ENCODE measurements at places on chromosomes 16 and 17.

- no peak for DNase-seq
These were observed 104.4 kb upstream of the CACNG5 start for GRCh38 chr17:66730461-66730923.

GRCh38 chr16:22979038-22979437 lies 165.1 kb downstream of the HS3ST2 start:
- DNase-seq: no peak

- DNase-seq: no peak
These were observed 225.3 kb downstream of the KATNIP start for GRCh38 chr16:27775254-27775653.

DNA sequence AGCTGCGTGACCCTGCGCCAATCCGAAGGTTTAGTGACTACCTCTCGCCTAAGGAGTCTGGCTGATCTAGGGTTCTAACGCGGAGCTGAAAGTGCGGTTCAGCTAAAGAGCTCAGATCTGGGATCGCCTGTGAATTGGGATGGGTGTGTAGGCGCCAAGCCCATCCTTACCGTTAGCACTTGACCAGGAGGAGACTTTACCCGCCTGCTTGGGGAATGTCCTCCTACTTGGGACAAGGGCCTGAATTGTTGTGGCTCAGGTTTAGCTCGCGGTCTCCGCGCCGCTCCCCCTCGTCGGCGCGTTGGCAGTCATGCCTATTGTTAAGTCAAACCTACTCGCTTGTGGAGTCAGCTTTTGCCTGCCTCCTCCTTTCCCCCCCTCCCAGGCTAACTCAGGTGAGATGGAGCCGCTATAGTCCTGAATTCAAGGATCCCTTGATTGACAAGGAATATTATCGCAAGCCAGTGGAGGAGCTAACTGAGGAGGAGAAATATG lies 480 bp downstream of the MRPS7 start:
- no peak for DNase-seq

- DNase-seq: no peak
These were observed 4.7 kb upstream of the CMTR2 start for GRCh38 chr16:71293919-71294318.

GRCh38 chr17:72182371-72182873 lies 61.6 kb downstream of the SOX9 start:
- no peak for DNase-seq

DNA sequence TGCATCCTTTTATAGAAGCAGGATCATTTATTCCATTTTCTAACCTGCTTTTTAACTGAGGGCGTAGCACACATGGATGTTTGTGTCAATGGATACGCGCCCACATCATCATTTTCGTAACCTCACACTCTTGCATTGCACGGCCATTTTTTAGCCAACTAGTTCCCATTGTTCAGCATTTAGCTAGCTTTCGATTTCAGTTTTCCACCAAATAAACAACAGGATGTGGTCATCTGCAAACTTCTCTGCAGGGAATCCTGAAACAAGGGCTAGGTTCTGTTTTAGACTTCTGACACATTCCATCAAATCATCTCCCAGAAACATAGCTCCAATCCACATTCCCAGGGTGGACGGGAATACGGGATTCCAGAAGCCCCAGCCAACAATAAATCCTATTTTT lies 6.4 kb downstream of the CYB561 start:
- no peak for DNase-seq

- no peak for DNase-seq
These were observed 18.5 kb upstream of the PHF12 start for GRCh38 chr17:28969706-28970393.

DNA sequence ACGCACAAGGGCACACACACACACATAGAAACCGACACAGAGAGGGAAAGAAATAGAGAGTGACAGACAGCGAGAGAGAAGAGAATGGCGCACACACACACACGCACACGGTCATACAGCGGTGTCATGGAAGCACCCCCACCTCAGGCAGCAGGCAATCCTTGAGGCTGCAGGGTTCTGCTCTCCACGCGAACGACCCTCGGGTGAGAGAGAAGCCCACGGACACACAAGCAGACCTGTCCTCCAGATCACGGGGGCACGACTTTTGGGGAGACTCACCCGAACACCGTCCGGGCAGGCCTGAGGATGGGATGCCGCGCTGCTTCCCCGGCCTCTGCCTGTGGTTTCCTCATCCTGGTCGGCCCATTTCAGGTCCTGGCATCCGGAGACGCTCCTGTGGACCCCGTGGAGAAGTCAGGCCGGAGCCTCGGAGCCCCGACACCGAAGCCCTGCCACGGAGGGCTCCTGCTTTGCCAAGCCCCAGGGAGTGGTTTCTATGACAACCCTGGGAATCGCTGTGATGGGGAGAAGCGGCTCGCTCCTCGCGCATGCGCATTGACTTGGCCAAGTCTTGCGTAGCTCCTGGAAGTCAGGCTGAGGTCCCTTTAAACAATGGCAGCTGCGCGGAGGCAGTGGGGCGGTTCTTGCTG lies 118.2 kb upstream of the KCNJ18 start:
- peak; percentile 14 for DNase-seq

DNA sequence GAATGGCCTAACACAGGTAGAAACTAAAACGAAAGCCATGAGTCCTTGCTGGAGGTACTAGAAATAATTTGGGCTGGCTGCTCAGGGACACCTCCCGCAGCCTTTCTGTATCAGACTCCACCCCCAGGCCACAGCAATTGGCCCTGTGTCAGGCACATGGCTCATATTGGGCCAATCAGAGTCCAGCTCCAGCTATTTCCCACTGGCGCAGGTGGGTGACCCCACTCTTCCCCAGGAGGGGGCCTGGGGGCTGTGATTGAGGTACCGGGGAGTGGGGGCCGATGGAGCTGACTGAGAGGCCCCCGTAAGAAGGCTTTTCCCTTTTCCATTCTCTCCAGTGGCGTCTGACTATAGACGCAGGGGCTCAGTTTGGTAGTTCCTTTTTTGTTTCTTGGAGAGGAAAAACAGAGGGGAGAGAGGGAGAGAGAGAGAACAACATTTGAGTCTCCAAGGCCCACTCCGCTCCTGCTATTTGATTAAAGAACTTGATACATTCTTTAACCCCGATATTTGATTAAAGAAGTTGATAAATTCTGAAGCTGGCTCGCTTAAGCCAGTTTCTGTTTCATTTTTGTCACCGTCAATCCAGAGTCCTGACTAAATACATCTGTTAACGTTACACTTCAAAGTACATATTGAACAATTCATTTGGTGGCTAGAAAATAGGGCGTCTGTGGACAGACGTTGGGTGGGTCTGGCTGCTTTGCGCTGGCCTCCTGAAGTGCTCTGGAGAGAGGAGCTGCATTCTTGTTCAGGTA lies 26.3 kb downstream of the FOXL1 start:
- peak; percentile 18 for DNase-seq

DNA sequence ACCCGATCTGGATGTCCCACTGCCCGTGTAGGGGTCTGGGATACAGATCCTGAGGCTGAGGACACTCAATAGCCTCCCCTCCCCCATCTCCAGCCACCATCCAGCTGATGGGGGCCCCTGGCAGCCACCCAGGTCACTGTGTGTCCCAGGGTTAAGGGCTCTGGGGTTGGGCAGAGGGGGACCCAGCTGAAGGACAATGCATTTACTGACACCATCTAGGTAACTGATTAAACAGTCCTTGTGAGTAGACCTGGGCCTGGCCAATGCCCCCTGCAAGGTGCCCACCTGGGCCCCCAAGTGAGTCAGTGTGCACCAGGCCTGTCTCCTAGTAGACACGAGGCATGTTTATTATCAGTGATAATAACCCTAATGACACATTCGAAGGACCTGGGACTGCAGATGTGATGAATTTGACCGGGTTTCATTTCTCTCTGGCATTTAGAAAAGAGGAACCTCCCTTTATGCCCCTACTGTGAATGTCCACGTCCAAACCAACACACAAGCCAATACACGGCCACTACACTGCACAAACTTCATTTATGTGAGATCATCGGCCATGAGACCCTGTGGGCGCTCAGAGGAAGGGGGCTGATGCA lies 261.9 kb upstream of the FOXF1 start:
- no peak for DNase-seq

- DNase-seq: no peak
These were observed 11.2 kb downstream of the TADA2A start for GRCh38 chr17:37417852-37418251.

DNA sequence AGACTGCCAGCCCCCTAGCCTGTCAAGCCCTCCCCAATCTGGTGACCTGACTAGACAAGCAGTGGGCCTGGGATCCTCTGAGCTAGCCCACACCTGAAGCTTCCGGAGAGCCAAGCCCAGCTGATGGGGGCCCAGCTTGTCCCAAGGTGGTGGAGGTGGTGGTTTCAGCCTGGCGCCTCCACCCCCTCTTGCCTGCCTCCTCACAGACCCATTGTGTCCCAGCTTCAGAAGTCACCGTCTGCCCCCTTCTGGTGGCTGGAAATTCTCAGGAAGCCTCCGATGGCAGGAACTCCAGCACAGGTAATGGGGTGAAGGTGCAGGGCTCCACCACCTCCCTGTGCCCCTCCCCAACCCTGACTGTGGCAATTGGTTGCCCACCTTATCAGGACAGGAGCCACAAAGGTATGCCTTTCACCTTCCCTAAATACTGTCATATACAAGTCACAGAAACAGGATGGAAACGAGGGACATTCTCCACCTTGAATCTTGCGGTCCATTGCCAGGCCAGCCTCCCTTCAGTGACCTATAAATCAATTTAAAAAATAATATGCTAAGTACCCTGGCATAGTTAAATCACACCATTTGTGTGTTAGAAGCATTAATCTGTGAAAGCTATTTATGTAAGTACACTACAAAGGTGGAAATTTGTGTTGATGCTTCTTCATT lies 66.0 kb upstream of the ZNF423 start:
- no peak for DNase-seq

DNA sequence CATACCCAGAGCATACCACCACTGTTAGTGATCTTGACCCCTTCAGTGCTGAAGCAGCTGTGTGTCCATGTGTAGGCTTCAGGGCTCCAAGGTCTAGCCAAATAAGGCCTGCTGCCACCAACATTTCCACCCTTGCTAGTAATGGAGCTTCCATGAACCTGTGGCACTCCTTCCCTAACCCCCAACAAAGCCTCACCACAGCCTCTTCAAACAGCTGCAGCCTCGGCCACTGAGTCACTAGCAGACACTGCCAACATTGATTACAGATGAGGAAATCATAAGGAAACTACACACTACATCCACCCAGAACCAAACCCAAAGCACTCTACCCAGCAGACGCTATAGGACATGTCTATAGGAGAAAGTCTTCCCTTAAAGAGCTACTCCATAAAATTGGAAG lies 610.7 kb downstream of the KCNJ2 start:
- no peak for DNase-seq

GRCh38 chr17:42192189-42193126 lies 1.8 kb downstream of the GHDC start:
- no peak for DNase-seq

- no peak for DNase-seq
These were observed 9.7 kb upstream of the ALOX15B start for GRCh38 chr17:8029121-8029520.

DNA sequence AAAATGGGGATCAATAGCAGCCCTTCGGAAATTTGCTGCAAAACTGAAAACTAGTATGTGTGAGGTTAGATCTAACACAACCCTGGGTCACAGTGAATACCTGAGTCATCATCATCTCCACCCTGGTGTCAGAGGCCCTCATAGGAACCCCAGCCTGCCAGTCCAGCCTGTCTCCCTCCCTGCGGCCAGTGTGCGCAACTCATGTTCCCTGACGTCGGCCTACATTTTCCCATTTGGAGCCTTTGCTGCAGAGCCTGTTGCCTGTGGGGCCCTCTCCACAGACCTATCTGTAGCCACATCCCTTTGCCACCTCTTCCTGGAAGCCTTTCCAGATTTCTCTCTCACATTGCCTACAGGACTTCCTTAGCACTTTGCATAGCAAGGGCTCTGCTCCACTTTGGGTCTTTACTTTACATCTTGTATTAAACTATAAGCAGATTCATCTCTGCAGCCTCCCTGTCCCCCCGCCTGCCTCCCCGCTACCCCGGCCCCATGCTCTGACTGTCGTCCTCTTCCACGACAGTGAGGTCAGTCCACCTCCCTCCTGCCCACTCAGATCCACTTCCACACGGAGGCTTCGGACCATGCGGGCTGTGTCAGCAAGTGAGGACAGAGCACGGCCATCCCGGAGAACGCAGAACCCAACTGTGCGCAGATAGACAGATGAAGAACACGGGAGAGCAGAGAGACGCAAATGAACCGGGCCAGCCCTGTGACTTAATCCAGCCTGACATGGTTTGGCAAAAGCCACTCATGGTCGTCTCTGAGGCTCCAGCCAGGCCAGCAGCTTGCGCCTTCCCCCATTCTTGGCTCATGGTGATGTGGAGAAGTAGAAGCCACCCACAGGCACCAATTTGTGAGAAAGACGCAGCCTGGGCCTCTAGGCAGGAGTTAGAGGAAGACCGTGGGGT lies 31.0 kb downstream of the NGFR start:
- DNase-seq: no peak

DNA sequence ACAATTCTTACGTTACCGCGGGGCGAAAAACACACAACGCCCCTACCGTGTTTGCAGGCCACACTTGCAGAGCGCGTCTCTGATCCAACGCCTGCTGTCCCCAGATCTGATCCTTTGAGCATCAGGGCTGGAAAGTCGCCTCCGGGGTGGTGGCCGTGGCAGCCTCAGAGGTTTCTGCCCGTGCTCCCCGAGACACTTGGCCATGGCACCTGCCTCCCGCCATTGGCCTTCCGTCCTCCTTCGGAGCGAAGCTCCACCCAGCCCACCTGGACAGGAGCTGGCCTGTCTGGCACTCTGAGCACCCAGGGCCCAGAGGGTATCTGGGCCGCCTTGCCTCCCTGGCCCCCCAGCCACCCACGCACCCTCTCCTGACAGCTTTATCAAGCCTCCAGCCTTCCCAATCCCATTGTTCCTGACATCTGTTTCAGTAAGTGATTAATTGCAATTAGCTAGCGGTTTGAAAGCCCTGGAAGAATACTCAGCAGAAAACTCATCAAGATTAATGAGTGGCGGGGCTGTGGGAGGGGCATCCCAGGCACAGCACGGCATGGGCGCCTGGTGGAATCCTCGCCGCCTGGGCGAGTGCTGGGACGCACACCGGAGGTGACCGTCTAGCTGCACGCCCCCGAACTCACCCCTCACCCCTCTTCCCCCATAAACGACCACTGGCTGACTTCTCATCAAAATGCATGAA lies 181.5 kb upstream of the GSE1 start:
- no peak for DNase-seq

GRCh38 chr17:55576237-55576995 lies 65.2 kb upstream of the SMIM36 start:
- no peak for DNase-seq

DNA sequence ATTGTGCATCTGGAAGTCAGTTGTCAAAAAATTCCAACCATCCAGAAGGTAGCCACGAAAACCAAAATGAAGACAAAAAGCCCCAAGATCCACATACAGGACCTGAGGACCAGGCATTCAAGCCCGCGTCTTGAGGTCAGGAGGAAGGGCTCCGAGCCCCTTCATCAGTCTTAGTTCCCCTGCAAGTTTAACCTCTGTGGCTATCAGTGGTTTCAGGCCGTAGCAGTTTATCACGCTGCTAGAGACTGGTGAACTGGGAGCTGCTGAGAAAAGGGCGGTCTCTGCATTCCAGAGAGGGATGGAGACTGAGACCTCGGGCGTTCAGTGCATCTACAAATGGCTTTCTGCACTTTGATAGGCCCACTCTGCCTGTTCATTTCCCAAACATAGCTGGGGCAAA lies 70.6 kb downstream of the IRF8 start:
- no peak for DNase-seq

Data from T-helper 22 cell (primary cell).